ENCODE measurements at places on chromosomes 7 and 10.

- no peak for DNase-seq
These were observed 19.3 kb downstream of the EIF3A start for GRCh38 chr10:119061352-119061751.

GRCh38 chr10:130885021-130885655 is 426.4 kb downstream of the TCERG1L start:
- DNase-seq, result no peak

- DNase-seq, result no peak
These were observed 82.4 kb upstream of the BTBD16 start for GRCh38 chr10:122188706-122189105.

DNA sequence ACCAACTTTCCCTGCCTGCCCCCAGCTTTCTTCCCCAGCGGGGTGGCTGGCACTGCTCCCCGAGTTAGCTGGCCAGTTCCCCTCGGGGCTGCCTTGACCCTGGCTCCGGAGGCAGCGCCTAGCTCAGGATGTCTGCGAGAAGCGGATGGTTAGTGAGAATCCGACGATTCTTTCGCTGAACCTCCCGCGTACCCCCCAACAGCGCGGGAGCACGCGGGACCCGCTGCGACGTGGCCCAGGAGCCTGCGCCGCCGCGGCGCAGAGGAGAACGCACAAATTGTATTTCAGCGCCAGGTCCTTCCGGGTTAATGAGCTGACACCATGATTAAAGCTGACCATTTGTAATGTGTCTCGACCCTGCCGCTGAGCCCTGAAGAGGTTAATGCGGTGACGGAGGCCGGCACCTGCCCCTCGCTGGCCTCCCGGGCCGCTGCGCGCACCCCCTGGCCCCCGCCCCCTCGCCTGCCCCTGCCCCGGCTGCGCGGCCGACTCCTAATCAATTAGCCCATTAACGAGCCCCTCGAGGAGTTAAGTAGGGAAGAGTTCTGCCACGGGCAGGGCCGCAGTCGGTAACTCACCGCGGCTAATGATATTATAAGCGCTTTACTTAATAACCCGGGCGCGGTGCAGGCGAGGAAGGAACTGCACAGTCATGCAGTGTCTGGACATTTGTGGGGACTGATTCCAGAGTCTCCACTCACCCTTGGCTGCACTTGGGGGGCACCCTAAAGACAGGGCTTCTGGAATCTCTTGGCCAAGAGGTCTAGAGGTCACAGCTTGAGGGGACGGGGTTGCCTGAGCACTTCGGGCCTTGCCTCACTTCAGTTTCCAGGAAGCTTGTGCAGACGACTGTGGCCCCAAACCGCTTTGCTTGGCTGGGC is 1.7 kb upstream of the HMX2 start:
- DNase-seq, result no peak

Data from kidney tubule cell (primary cell).